ENCODE measurements at places on chromosomes 16 and 17. TPM values are rescaled to one million over a fixed set of nuclear protein-coding genes. Genes with fewer than 3 reads are reported as not detected.

GAST gene
- total RNA-seq: not detected

GRCh38 chr16:58317608-58318152 is 22.9 kb upstream of the PRSS54 start:
- DNase-seq: no peak

- DNase-seq: no peak
These were observed 79.9 kb upstream of the HSBP1 start for GRCh38 chr16:83727751-83728352.

- DNase-seq: peak; percentile 75
These were observed 1.4 kb downstream of the CMTM2 start for GRCh38 chr16:66580605-66581209.

DNA sequence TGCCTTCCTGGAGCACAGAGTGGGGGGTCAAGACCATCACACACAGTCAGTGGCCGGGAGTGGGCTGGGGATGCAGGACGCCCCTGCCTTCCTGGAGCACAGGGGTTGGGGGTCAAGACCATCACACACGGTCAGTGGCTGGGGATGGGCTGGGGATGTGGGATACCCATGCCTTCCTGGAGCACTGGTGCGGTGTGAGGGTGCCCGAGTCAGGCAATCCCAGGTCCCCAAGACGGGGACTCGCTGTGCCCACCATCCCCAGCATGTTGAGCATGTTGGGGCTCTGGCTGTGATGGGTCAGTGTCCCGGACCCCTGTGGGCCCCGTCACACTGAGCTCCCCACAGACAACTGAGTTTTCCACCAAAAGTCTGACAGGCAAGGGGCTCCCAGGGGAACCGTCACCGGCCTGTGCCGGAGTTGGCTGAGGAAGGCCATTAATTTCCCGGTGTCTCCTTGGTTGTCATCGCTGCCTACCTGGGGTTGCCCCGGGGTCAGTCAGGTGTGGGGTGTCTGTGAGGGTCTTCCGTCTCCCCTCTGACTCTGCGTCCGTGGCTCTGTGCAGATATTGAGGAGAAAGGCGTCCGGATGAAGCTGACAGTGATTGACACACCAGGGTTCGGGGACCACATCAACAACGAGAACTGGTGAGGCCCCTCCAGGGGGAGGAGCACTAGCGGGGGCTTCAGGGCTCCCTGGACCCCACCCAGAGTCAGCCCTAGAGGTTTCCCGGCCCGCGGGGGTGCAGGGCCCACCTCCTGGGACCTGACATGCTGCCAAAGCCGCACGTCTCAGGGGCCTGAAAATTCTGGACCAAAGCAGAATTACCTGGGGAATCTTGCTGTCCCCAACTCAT is 347.1 kb downstream of the SEC14L1 start:
- DNase-seq: no peak

DNA sequence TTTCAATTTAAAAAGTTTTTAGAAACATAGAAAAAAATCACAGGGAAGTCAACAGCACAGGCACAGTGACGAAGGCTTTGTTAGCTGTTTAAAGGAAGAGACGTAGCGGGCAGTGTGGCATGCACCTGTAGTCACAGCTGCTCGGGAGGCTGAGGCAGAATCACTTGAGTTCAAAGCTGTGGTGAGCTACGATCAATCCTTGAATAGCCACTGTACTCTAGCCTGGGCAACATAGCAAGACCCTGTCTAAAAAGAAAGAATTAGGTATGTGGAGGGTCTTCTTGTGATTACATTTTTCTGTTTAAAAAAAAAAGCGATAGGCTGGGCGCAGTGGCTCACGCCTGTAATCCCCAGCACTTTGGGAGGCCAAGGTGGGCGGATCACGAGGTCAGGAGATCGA is 50.1 kb downstream of the FOXK2 start:
- DNase-seq: no peak

DNA sequence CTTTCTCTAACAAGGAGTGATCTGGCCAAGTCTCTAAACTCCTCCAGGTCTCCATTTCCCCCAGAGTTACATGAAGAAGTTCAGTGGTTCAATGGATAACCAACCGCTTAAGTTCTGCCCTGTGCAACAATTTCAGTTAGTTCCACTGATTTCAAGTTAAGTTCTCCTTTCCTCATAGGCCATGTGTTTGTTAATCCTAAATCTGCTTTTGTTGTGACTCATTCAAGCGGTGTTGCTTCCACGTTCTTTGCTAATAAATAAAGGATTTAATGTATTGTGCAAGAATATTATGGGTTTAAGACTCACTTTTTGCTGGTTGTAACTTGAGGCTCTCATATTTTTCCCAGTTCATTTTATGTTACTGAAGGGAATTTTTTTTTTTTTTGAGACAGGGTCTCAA is 36.3 kb downstream of the GNA13 start:
- no peak for DNase-seq

DNA sequence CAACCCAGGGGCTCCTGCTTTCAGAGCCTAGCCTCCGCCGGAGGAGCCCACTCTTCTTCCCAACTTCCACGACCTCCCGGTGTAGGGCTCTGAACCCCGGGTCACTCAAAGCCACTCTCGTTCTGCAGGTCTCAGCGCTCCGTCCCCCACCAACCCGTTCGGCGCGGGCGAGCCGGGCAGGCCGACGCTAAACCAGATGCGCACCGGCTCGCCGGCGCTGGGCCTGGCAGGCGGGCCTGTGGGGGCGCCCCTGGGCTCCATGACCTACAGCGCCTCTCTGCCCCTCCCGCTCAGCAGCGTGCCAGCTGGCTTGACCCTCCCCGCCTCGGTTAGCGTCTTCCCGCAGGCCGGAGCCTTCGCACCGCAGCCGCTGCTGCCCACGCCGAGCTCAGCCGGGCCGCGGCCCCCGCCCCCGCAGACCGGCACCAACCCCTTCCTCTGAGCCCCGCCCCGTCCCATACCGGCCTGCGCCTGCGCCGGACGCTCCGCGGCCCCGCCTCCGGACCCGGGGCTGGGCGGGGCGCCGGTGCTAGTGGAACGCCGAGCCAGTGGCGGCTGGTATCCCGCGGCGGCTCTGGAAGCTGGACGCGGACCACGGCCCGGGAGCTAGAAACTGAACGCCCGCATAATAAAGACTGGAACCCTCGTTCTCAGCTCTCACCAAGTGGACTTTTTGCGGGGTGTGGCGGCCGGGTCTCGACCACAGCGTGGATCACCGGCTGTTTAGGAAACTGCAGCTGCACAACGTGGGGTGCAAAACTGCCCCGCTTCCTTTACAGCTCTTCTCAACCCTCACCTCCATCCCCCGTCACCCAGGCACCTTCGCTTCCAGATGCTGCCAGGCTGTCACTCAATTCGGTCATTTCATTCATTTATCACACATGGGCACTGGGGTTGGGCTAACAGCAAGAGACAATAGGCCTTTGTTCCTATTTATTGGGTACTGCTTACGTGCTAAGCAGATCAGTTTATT is 5.0 kb upstream of the SPATA20 start:
- DNase-seq: peak; percentile 72

TUBG2 gene
- total RNA-seq: 6.8 TPM

C16orf54 gene
- total RNA-seq: 1.5 TPM

- DNase-seq: peak; percentile 20
These were observed 3.1 kb upstream of the C17orf58 start for GRCh38 chr17:67999291-67999911.

GRCh38 chr17:76612977-76613851 is 27.6 kb upstream of the ST6GALNAC2 start:
- peak; percentile 36 for DNase-seq

RHBDL3 gene
- 0.03 TPM for total RNA-seq

- DNase-seq: no peak
These were observed 120.5 kb downstream of the C16orf95 start for GRCh38 chr16:87196661-87197060.

RGS11 gene
- 0.07 TPM for total RNA-seq

DNA sequence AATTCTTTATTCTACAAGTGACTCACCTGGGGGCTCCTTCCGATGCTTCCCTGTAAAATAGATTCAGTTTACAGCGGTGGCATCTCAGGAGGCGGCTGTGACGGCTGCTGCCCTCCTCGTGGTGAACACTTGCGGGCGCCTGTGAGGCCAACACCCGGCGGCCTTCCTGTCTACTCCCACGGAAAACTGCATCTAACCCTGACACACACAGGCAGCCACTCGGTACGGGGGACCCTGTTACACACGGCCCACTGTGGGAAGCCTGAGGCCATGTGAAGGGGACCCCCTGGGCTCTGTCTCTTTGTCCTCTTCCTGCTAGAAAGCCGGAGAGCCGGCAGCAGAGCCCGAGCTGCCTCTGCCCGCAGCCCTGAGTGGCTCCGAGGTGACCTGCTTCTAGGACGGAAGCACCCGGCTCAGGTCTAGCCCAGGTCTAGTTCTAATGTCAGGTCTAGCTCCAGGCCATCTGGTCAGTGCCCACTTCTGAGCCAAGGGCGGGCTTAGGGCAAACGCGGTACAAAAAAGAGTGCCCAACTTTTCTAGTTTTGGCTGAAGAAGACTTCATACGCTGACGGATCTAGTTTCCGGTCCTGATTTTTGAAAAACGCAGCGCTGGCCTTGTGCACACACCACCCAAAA is 159.4 kb downstream of the ENGASE start:
- no peak for DNase-seq

GRCh38 chr17:77427391-77427991 is 286.7 kb downstream of the SEC14L1 start:
- DNase-seq: peak; percentile 82

PRR15L gene
- not detected for total RNA-seq

- no peak for DNase-seq
These were observed 55.0 kb downstream of the SSH2 start for GRCh38 chr17:29874931-29875596.

CHST6 gene
- total RNA-seq: not detected

APOH gene
- total RNA-seq: not detected

DNA sequence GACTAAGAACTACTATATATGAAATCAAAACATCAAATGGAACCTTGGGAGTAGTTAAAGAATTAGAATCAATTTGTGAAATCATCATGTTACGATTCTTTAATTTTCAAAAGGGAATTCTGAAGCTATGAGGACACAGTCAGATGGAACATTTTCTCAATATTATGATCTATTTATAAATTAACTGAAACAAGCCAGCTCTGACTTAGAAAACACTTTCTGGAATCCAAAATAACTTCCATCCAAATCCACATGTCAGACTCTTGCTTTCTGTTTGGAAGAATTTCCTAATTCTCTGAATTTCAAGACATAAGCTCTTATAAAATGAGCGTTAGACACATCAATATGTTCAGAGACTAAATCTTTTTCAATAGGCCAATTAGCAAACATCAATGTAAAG is 737.7 kb upstream of the SOX9 start:
- DNase-seq: no peak

DNA sequence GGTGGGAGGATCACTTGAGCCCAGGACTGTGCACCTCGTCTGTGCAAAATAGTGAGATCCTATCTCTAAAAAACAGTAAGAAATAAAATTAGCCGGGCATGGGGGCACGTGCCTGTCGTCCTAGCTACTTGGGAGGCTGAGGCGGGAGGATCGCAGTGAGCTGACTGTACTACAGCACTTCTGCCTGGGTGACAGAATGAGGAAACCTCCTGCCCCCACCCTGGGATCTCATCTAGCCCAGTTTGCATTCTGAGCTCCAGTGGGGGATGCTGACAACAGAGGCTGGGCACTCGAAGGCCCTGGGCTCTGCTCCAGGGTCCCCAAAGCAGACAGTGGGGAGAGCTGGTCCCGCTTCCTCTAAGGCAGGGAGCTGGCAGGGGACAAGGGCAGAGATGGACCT is 7.1 kb downstream of the NAGPA start:
- DNase-seq: no peak

DNA sequence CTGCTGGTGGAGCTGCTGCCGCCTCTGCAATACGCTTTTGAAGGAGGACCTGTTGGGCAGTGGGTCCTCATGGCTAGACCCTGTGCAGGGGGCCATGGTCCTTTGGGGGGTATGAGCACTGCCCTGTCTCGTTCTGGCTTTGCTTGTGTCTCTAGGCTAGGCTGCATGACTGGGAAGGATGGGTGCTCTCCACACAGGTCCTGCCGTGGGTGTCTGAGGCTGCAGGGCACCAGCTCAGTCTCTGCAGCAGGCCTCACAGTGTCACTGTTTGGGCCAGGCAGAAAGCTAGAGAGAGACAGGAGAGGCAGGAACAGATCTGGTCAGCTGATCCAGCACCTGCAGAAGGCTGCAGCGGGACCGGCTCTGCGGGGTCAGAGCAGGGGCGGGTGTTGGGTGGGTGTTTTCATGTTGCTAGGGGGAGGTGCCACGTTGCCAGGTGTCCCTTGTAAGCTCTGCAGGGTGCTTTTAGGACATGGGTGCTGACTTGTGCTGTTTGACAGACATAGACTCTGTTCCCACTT is 111.4 kb downstream of the SNX29 start:
- DNase-seq: no peak

- DNase-seq: no peak
These were observed 7.0 kb upstream of the ODF4 start for GRCh38 chr17:8332688-8333087.

CCL8 gene
- not detected for total RNA-seq

- no peak for DNase-seq
These were observed 113.1 kb downstream of the ZFHX3 start for GRCh38 chr16:72934636-72935403.

DNA sequence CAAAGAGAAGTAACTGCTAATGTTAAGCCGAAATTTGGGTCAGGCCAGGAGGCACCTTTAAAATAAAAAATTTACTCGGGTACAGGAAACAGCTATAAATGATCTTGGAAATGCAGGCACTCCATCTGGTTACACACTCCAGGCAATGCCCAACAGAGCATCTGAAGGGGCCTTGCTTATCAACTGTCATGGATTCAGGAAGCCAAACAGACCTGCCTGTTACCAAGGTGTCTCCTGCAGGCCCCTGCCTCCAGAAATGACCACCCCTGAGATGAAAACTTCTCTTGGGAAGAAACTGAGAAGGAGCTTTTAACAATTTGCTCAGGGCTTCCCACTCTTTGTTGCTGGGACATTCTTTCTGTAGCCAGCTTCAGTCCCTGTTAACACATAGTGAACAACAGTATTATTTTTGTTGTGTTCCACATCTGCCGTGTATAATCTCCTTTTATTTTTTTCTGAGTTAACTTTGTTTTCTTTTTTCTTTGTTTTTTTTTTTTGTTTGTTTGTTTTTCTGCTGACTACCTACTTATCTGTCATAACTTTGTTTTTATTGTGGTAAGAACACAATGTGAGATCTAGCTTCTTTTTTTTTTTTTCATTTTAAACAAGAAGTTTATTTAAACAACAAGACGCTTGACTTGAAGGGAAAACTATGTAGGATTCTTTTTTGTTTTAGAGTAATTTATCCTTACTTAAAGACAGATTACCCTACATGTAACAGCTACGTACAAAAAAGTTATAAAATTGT is 18.7 kb upstream of the ATP5MC1 start:
- DNase-seq: no peak

- no peak for DNase-seq
These were observed 671 bp downstream of the CHMP6 start for GRCh38 chr17:80992077-80992947.

All from HT1080 (cell line).